Panc1 (cell line): ENCODE measurements at places on chromosomes 5 and 9.

DNA sequence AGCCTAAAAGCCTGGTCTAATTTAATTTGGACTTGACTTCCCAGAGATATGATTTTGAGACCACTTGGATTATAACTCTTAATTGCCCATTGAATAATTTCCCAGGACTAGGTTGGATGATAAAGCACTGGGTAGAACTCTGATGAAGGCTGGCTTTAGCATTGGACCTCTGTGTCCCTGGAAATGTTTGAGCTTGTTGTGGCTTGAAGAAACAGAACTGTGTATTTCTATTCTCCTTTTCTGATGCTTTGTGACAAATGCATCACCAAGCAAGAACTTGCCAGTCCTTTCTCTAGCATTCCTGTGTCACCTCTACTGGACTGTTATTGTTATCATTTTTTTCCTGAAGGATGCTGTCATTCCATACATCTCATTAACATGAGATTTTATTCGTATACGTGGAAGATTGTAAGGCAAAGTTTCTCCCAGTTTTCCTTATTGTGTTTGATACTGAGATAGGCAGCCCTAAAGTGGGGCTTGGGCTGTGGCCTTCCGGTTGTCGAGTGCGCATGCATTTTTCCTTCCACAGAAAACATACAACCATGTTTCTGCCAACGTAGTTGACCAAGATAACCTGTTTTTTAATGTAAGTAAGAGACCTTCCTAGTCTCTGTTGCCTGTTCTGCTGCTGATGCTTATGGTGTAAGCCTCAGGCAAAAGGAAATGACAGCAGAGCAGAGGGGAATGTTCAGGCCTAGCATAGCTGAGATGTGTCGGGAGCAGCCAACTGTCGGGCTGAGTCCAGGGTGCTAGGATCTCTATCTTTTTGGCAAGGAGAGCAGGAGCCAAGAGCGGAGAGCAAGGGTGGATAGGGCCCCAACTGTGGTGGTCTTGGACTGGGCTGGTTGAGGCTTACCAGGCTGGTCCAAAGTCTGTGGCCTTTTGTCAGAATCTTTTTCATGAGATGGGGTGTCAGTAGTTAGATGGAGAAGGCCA, 2.3 kb downstream of the NTRK2 start:
- no peak for DNase-seq

- no peak for DNase-seq
Measured at GRCh38 chr5:96198356-96199058, 234.5 kb downstream of the PCSK1 start.

GRCh38 chr5:170470808-170471404, 32.9 kb upstream of the KCNIP1 start:
- no peak for DNase-seq

- no peak for DNase-seq
Measured at GRCh38 chr5:35066260-35066795, 18.6 kb upstream of the AGXT2 start.

GRCh38 chr9:122389799-122390481, 19.1 kb downstream of the PTGS1 start:
- DNase-seq = no peak

- peak; percentile 8 for DNase-seq
Measured at GRCh38 chr9:83544002-83544698, 5.9 kb upstream of the FRMD3 start.
